ENCODE measurements at places on chromosomes 6 and 20.
A peak's percentile ranks its signal among the peaks of the same experiment; 100 is the strongest.

DNA sequence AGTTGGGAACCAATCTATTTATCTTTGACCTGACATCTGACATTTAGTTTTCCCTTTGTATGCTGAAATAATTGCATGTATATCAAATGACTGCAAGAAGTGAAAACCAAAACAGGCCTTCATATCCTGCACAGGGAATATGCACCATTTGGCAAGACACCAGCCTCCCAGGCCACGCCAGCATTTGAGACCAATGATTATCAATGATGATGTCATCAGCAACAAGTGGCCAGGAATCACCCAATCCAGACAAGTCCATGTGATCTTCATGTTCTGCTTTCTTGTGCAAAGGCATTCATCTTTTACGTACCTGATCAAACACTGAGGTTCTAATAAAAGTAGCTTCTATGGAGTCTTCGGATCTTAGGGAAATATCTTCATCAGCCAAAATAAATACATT lies 107.4 kb upstream of the TENT5A start:
- no peak for DNase-seq

GRCh38 chr6:31821301-31822035 lies 6.1 kb upstream of the HSPA1B start:
- peak; percentile 77 for DNase-seq

GRCh38 chr20:40254023-40254772 lies 434.8 kb downstream of the MAFB start:
- DNase-seq: no peak

GRCh38 chr6:16669227-16669626 lies 92.0 kb downstream of the ATXN1 start:
- peak; percentile 79 for DNase-seq

GRCh38 chr6:131946992-131947955 lies 3.9 kb downstream of the CCN2 start:
- DNase-seq: no peak
